ENCODE measurements at places on chromosomes 7 and 10.

- peak; percentile 90 for DNase-seq
Observed at GRCh38 chr10:69383558-69383957, 33.2 kb downstream of the TACR2 start.

DNA sequence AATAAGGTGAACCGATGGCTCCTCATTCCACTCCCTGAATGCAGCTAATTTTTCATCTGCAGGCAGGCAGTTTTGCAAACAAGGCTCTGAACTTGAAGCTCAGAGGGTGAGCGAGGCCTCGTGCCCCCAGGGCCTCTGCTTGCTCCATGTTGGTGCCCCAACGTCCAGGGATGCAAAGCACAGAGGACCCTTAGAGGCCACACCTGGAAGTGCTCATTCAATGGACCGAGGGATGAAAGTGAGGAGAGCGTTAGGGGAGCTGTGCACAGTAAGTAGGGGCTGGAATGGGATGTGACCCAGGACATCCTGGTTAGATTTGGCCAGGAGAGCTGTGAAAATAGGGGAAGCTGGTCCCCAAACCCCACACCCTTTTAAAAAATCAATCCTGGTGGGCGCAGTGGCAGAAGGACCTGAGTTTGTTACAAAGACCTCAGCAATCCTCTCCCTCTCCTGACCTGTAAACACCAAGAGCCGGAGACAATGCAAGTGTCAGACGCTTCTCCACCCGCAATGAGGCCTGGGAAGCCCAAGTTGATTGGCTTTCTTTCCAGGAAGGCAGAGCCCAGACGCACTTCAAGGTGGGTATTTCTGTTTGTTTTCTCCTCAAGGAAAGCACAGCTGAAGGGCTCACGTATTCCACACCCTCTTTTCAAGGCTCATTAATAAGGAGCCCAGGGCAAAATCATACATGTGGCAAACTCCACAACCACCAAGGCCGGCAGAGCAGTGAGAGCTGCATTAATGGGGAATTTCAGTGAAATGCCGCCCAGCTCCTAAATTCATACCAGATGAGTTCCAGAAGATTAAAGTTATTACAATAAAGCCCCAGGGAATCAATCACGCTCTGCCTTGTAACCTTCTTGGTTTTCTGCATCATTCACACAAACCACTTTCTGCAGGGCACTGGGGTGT lies 14.1 kb upstream of the CXCL12 start:
- peak; percentile 54 for DNase-seq

GRCh38 chr7:7505915-7506314 lies 29.8 kb downstream of the COL28A1 start:
- DNase-seq = no peak

GRCh38 chr7:64908358-64908757 lies 5.3 kb downstream of the ZNF273 start:
- DNase-seq = no peak

- peak; percentile 48 for DNase-seq
Observed at GRCh38 chr10:48199580-48200377, 74.7 kb downstream of the FRMPD2 start.

DNA sequence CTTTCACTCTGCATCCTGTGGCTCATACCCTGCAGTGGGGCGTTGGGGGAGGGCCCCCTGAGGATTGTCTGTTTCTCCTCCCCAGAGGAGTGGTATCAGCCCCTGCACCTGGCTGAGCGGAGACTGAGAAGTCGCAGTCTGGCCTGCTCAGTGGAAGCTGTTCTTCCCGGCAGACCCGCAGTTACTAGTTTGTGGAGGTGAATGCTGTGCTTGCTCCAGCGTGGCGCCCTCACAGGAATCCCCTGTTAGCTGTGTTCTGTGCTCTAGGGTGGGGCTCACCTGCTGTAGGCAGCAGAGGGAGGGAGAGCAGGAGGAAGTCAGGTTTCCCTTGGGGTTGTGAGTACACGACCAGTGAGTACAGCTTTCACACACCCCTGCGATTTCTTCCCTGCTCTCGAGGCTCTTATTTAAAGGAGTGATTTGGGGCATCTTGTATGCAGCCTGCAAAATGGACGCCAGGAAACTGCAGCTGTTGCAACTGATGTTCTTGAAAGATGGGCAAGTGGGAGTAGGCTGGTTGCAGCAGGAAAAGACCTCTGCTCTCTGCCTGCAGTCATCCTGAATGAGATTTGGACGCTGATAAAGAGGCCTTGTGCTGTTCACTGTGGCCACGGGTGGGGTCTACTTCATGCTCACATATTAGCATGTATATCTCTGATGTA lies 66.4 kb downstream of the HK1 start:
- no peak for DNase-seq

DNA sequence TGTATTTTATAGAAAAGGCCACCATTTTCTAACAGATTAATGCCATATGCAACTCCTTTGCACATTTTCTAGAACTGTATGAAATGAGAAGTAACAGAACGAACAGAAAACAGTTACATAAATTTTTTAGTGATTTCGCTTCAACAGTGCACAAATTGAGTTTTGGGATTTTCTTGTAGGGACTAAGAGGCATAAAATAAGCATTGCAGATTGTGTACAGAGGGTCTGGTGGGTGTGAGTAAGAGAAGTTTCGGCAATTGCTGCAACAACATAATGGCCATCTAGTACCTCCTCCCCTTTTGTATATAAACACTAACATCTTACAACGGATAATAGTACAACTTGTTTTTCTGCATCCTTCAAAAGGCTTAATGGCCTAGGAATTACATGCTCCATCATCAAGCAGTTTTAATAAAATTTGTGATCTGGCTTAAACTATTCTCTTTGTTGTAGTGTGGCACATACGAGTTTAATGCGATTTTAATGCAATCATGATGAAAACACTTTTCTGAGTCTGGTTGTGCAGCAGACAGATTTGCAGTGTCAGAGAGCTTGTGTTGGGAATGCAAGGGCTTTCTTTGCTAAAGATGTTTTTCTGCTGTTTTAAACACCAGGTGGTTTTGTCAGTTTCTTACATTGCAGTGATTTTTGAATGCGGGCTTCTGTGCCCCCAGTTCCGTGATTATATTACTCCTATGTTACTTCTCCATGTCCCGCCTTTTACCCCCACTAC lies 2.9 kb downstream of the GLCCI1 start:
- DNase-seq = no peak

DNA sequence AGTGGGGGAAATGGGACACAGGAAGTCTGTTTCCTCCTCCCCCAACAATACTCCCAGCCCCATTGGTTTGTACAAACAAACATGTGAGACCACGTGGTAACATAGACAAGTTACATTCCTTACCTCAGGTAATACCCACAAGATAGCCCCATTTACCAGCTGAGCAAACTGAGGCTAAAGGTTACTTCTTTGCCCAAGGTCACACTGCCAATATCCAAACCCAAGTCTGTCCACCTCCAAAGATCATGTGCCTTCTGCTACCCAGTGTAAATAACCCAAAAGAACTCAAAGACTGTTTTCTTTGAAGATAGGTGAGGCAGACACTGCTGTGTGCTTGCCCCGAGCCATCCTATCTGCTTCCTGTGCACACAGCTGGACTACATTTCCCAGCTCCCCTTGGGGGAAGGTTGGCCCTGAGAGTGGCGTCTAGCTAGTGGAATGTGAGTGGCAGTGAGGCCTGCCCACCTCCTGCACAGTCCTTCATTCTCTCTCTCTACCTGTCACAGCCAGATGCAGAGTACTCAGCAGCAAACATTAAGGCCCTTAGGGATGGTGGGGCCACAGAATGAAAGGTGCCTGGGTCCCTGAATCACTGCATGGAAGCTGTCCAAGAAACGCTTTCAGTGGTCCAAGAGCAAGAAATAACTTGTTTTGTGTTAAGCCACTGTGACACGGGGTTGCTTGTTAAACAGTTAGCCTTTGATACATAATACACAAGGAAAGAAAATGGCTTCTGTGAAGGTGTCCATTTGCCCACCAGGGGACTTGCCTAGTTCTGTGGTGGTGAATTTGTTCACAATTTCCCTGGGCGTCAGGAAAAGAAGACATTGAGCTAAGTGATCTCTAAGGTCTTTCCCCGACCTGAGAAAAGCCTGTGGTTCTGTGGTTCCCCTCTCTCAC lies 257.7 kb upstream of the NFE2L3 start:
- no peak for DNase-seq

DNA sequence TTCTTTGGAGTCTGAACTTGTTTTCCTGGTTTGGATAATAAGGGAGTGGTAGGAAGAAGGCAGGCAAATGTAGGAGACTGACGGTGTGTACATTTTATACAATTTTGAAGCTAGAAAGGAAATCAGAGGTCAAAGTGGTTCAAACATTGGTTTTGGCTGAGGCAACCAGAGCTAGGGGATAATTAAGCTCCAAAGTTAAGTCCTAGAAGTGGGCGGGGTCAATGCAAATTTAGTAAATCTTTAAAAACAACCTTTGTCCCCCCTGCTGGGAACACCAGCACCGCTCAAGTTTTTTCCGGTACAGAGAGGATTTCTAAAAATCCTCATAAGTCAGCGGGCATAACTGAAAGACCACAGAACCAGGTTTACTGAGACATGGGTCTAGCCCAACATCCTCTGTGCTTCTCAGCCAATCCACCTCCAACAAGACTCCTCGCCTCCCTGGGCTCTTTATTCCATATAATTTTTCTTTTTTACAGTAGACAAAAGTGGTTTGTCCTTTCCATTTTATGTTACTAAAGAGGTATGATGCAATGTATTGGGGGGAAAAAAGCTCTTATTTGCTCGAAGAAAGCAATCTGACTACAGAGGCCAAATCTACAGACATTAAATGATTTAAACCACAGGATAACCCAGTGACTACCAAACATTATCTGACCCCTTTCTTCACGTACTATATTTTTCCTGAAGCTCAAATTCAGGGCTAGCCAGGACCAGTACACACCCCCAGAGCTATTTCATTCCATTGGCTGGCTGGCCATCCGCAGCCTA lies 1.6 kb downstream of the GLUD1 start:
- DNase-seq = peak; percentile 31

DNA sequence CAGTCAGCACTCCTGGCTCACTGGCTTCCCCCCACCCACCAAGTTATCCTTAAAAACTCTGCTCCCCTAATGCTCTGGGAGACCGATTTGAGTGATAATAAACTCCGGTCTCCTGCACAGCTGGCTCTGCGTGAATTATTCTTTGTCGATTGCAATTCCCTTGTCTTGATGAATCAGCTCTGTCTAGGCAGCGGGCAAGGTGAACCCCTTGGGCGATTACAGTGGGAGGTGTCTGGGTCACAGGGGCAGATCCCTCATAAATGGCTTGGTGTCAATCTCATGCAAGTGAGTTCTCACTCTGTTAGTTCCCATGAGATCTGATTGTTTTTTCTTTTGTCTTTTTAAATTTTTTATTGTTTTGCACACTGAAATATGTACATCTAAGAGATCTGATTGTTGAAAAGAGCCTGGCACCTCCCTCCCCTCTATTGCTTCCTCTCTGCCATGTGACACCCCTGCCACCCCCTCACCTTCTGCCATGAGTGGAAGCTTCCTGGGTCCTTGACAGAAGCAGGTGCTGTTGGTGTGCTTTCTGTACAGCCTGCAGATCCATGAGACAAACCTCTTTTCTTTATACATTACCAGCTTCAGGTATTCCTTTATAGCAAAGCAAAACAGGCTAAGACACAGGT lies 20.5 kb downstream of the OTUD1 start:
- DNase-seq = no peak

DNA sequence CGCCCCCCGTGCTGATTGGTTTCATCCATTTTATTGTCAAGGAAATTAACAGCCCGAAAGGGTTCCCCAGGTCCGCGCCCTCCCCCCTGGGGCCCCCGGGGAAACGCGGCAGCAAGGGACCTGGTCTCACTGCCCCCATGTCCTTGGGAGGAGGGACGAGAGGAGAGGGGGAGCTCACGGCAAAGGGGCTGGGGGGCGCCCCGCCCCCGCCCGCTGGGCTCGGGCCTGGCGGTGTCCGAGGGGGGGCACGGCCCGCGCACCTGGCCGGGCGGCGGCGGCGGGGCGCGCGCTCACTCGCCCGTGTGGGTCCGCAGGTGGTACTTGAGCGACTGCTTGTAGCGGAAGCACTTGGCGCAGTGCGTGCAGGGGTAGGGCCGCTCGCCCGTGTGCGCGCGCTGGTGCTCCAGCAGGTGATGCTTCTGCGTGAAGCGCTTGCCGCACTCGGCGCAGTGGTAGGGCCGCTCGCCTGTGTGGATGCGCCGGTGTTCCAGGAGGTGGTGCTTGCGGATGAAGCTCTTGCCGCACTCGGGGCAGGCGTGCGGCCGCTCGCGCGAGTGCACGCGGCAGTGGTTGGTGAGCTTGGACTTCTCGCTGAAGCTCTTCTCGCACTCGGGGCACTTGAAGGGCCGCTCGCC lies 29.3 kb downstream of the ZNF777 start:
- DNase-seq = no peak

- DNase-seq = peak; percentile 16
Observed at GRCh38 chr10:59971915-59972314, 65.6 kb upstream of the CCDC6 start.

DNA sequence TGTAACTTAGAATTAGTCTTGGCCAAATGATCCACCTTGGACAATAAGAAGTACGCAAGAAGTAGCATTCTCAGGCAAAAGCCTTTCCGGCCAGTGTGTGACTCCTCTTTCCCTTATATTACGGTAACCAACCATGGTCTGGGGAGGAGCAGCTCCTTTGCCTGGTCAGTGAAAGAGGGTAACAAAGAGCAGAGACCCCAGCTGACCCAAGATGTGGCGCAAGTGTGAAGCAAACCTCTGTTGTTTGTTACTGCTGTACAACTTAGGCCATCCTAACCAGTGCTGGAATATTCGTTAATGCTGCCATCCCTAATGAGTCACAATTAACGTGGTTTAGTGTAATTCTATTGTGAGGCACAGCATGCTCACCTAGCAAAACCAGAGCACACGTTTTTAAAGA lies 44.0 kb downstream of the HIPK2 start:
- DNase-seq = no peak

- no peak for DNase-seq
Observed at GRCh38 chr10:110857265-110858171, 14.2 kb upstream of the PDCD4 start.

DNA sequence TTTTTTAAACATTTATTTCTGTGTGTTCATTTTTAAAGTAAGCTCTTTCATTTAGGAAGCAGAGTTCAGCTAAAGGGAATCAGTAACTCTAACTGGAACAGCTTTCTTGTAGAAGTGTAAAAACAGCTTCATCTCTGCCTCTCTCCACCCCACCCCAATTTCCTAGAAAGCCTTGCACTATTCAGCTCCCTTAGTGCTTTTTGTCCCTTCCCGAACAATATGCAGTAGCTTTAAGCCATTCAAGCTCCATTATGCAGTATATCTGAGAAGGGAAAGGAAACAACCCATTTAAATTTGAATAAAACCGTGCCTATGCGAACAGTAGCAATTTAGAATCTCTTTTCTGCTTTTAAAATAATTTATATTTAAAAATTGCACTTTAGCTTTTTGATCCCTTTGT lies 134.5 kb downstream of the TRIL start:
- no peak for DNase-seq

GRCh38 chr7:24728503-24729364 lies 28.5 kb downstream of the GSDME start:
- DNase-seq = peak; percentile 54

DNA sequence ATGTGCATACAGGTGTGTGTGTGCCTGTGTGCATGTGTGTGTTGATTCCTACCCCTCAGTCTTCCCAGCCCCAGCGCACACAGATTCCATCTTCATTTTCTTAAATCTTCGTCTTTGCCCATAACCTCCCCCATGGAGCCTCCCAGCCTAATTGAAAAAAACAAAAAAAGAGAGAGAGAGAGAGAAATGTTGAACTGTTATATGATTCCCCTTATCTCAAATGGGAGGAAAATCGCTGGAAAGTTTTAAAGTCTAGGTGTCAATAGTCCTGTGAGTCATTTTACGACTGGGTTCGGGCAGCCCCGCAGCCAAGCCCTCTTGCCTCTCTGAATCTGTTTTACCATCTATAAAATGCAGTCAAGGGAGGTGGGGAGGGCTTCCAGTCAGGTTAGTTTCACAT lies 60.9 kb downstream of the SPOCK2 start:
- no peak for DNase-seq

GRCh38 chr10:62636825-62637248 lies 167.7 kb upstream of the ADO start:
- no peak for DNase-seq

- DNase-seq = no peak
Observed at GRCh38 chr10:42975558-42976340, 101.1 kb upstream of the RET start.
